ENCODE measurements at places on chromosomes 4 and X. TPM values are rescaled to one million over a fixed set of nuclear protein-coding genes. Genes with fewer than 3 reads are reported as not detected.
A peak's percentile ranks its signal among the peaks of the same experiment; 100 is the strongest.

GRCh38 chrX:26511589-26512363, 295.8 kb downstream of the MAGEB5 start:
- no peak overlapping the region for H3K4me3 ChIP-seq
- no peaks in the 10 kb centered on the region for H3K27me3 ChIP-seq
- H3K36me3 ChIP-seq, result no peaks in the 10 kb centered on the region
- H3K4me1 ChIP-seq, result no peaks in the 10 kb centered on the region
- DNase-seq, result no peak

DNA sequence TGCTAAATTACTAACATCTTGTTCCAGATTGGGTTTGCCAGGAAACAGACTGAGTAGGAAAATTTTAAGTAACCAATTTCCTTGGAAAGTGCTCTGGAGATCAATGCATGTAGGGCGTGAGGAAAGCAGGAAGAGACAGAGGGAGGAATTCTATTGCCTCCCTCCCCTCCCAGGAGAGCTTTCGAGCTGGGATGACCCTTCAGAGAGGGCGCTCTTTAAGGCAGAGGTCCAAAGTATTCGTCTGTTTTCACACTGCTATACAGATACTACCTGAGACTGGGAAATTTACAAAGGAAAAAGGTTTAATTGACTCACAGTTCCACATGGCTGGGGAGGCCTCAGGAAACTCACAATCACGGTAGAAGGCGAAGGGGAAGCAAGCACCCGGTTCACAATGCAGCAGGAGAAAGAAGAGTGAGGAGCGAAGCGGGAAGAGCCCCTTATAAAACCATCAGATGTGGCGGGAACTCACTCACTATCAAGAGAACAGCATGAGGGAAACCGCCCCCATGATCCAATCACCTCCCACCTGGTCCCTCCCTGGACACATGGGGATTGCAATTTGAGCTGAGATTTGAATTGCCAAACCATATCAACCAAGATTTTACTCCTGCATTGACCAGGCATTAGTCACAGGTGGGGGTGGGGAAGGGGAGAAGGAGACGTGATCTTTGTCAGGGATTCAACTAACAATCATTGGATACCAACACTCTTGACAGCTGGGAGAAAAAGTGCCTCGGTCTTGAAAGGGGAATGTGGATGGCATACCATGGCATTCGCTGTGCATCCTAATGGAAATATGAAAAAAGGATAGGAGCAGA, 63.8 kb downstream of the SLITRK2 start:
- H3K4me3 ChIP-seq, result no peak overlapping the region
- no peaks in the 10 kb centered on the region for H3K4me1 ChIP-seq

The KIAA1210 gene
- 0.20 TPM for total RNA-seq

The SMIM31 gene
- total RNA-seq, result 3.8 TPM

- H3K4me3 ChIP-seq, result no peak overlapping the region
- peaks cover 18% of the 10 kb centered on the region for H3K27me3 ChIP-seq
- no peak overlapping the region for H3K27ac ChIP-seq
- H3K4me1 ChIP-seq, result no peaks in the 10 kb centered on the region
Observed at GRCh38 chrX:52424656-52425055, 55.8 kb downstream of the XAGE2 start.

The BMPR1B gene
- total RNA-seq, result 7.3 TPM

GRCh38 chrX:49876750-49877149, 2.5 kb upstream of the USP27X start:
- no peak overlapping the region for H3K4me3 ChIP-seq
- H3K27ac ChIP-seq, result no peak overlapping the region
- no peaks in the 10 kb centered on the region for H3K27me3 ChIP-seq
- H3K36me3 ChIP-seq, result no peaks in the 10 kb centered on the region

The FAM90A26 gene
- total RNA-seq, result not detected

The ENPP6 gene
- 0.37 TPM for total RNA-seq

GRCh38 chr4:6277139-6277802, 7.6 kb downstream of the WFS1 start:
- DNase-seq, result no peak
- no peak overlapping the region for H3K27ac ChIP-seq
- H3K27me3 ChIP-seq, result no peaks in the 10 kb centered on the region
- H3K4me3 ChIP-seq, result no peak overlapping the region
- no peaks in the 10 kb centered on the region for H3K36me3 ChIP-seq

GRCh38 chr4:24971192-24971591, 58.4 kb upstream of the CCDC149 start:
- H3K27ac ChIP-seq, result no peak overlapping the region
- no peak overlapping the region for H3K4me3 ChIP-seq
- H3K27me3 ChIP-seq, result no peaks in the 10 kb centered on the region
- H3K4me1 ChIP-seq, result no peaks in the 10 kb centered on the region
- H3K36me3 ChIP-seq, result no peaks in the 10 kb centered on the region

GRCh38 chrX:96684339-96685209, at the start of gene DIAPH2:
Gene DIAPH2, plus strand, starts transcription at chrX:96684842.
- peak within 1 kb of the TSS; percentile 47 for H3K4me3 ChIP-seq
- H3K27ac ChIP-seq, result peak within 1 kb of the TSS; percentile 85

The MAGEA1 gene
- total RNA-seq, result not detected

GRCh38 chr4:75229806-75230570, 284.2 kb downstream of the RCHY1 start:
- no peak overlapping the region for H3K27ac ChIP-seq
- DNase-seq, result no peak
- H3K4me3 ChIP-seq, result no peak overlapping the region
- no peaks in the 10 kb centered on the region for H3K36me3 ChIP-seq
- H3K4me1 ChIP-seq, result no peaks in the 10 kb centered on the region

DNA sequence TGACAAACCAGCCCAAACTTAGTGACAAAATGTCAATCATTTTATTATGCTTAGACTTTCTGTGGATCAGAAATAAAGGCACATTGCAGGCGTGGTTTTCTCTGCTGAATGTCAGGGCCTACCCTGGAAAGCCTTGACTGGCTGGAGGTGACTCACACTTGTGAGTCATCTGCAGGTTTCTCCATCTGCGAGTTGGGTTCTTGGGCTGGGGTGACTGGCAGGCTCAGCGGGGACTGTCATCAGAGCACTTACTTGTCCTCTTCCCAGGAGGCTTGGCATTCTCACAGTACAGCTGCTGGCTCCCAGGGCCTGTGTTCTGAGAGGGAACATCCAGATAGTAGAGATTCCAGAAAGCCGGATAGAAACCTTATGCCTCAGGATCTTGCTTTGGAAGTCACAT, 153.8 kb upstream of the AGA start:
- no peaks in the 10 kb centered on the region for H3K4me1 ChIP-seq
- H3K27ac ChIP-seq, result no peak overlapping the region
- no peaks in the 10 kb centered on the region for H3K27me3 ChIP-seq
- H3K36me3 ChIP-seq, result no peaks in the 10 kb centered on the region
- DNase-seq, result no peak
- H3K4me3 ChIP-seq, result no peak overlapping the region

GRCh38 chr4:30716681-30717207, 3.4 kb upstream of the PCDH7 start:
- no peak overlapping the region for H3K4me3 ChIP-seq
- H3K27me3 ChIP-seq, result no peaks in the 10 kb centered on the region
- H3K27ac ChIP-seq, result no peak overlapping the region
- no peaks in the 10 kb centered on the region for H3K4me1 ChIP-seq

The INTS12 gene
- 24.1 TPM for total RNA-seq

The LRCH2 gene
- total RNA-seq, result 15.1 TPM

DNA sequence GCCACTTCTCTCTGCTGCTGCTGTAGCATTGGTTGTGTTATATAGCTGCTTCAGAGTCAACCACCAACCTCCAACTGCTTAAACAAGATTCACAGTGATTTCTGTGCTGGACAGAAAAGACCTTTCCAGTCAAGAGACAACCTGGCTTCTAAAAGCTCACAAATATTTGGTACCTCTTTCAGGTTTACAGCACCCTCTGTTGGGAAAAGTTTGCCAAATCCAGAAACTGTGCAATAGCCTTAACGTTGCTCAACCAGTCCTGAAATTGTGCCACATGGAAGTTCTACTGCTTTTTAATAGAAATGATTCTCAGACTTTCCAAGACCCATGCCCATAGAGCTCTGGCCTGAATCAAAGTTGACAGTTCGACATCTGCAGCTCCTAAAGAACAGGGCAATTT, 842.1 kb upstream of the HTR2C start:
- peaks cover 22% of the 10 kb centered on the region for H3K27me3 ChIP-seq
- no peak overlapping the region for H3K27ac ChIP-seq
- H3K4me3 ChIP-seq, result no peak overlapping the region
- H3K4me1 ChIP-seq, result no peaks in the 10 kb centered on the region
- peak; percentile 9 for DNase-seq
- no peaks in the 10 kb centered on the region for H3K36me3 ChIP-seq

GRCh38 chrX:94454606-94455005, 780.6 kb downstream of the FAM133A start:
- no peak overlapping the region for H3K27ac ChIP-seq
- no peaks in the 10 kb centered on the region for H3K27me3 ChIP-seq
- no peak for DNase-seq
- no peaks in the 10 kb centered on the region for H3K36me3 ChIP-seq

DNA sequence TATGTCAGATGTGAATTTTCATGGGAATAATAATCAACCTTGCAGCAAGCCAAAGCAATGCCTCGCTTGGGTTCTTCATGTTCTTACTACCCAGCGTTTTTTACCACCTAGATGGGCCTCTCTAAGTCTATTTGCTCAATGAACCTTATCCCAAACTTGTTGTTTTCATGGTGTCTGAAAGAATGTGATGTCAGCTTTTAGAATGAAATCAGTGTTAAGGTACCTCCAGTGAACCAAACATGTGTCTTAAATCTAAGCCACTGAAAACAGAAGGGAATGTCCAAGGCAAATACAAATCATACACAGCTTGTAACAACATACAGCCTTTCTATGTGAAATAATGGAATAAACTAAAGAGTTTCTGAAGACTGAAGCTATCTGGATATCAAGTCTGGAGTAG, 6.7 kb downstream of the EPGN start:
- H3K36me3 ChIP-seq, result no peaks in the 10 kb centered on the region
- no peak overlapping the region for H3K27ac ChIP-seq
- no peaks in the 10 kb centered on the region for H3K4me1 ChIP-seq
- H3K27me3 ChIP-seq, result no peaks in the 10 kb centered on the region

DNA sequence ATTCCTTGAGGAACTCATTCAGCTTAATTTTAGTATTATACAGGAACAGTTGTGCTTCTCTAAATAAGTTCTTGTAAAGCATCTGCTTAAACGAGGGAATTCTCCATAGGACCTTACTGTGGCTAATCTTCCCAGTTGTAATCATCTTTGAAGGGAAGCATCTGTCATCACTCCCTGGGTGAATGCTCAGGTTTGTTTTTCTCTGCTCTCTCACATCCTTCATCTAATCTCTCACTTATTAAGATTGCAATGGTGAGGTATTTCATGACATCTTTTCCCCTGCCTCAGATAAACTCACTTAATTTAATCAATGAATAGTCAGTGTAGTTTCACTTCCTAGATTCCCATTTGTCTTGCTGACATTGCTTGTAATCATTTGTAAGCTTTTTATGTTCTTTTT, 121.8 kb upstream of the ADAMTS3 start:
- H3K36me3 ChIP-seq, result no peaks in the 10 kb centered on the region
- no peaks in the 10 kb centered on the region for H3K4me1 ChIP-seq
- H3K27me3 ChIP-seq, result no peaks in the 10 kb centered on the region
- no peak overlapping the region for H3K4me3 ChIP-seq
- H3K27ac ChIP-seq, result no peak overlapping the region
- no peak for DNase-seq

The ERAS gene
- total RNA-seq, result not detected

DNA sequence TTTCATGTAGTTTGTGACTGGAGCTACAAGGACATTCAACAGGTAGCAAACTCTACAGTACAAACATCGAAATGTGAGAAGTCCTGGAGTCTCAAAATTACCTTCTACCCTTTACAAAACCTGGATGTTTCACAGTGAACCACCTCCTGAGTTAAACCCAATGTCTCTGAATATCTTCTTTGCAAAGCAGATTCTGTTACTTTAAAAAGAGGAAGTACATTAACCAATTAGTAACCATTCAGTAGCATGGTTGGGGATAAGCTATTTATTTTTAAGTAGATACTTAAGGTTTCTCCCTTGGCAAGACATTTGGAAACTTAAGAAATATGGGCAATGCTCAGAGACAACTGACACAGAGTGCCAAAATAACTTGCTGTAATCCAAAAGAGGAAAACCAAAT, 371.9 kb upstream of the NWD2 start:
- DNase-seq, result no peak
- no peak overlapping the region for H3K4me3 ChIP-seq
- H3K36me3 ChIP-seq, result no peaks in the 10 kb centered on the region
- no peaks in the 10 kb centered on the region for H3K4me1 ChIP-seq
- H3K27ac ChIP-seq, result no peak overlapping the region

All from lung (tissue), 17 donors.